Stimulated activated CD8-positive, alpha-beta memory T cell treated with anti-CD3 and anti-CD28 coated beads, Interleukin-15, amount 100 ng/mL, for 24 hours (primary cell): ENCODE measurements at places on chromosomes 2 and 18.

- DNase-seq, result no peak
These were observed 57.9 kb upstream of the ARHGAP15 start for GRCh38 chr2:143071185-143071876.

GRCh38 chr18:30121397-30121796 lies 921.1 kb downstream of the DSC3 start:
- DNase-seq, result no peak

GRCh38 chr2:138177693-138178092 lies 213.4 kb downstream of the HNMT start:
- no peak for DNase-seq

DNA sequence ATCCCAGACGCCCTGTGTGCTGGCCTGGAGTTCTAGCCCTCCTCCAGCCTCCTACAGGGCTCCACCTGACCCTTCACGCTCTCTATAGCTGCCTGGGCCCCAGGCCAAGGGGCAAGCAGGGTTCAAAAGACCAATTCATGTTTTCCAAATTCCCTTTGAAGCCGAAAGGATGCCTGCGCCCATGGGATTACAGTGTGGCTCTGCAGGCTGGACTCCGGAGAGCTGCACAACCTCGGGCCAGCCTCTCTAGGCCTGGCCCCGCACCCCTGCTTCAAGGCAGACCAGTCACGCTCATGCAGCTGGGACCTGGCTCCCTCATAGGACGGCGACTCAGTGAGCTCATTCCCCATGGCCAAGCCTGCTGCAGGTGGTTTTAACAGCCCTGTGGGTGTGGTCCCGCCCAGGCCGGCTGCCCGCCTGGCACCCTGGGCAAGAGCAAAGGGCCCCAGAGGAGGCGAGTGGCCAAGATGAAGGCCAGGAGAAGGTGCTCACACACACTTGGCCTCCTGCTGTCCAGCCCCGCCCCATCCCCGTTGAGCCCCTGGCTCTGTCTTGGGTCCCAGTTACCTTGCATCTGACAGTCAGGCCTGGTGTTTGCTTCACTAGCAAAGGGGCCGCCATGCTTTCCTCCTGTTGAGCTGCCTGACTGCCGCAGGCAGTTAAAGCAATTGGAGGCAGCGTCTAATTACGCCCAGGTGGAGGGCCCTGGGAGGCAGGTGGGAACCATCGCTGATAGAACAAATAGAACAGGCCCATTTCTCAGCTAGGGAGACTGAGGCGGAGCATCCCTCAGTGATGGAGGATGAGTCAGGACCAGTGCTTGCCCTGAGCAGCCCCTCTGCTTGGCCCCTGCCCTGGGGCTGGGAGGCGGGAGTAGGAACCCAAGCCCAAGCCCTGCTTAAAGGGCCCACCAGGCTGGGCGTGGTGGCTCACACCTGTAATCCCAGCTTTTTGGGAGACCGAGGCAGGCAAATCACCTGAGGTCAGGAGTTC lies 56.9 kb downstream of the SMAD7 start:
- no peak for DNase-seq

DNA sequence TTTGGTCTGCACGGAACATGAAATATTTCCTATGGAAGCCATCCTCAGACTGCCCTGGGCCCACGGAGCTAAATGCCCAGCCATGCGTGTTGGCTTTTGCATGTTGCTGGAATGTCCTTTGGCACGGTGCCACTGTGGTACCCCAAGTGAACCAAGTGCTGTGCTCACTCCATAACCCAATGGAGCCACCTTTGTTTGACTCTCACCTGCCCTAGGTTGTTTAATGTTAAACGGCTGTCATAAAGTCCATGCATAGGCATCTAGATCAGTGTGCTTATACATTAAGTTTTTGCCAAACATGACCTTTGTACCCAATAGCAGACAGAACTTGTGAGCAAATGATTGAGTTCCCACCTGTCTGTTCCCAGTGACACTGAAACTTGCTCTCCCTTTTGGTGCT lies 59.9 kb upstream of the TMEM87B start:
- DNase-seq, result no peak

- no peak for DNase-seq
These were observed 262.1 kb downstream of the EIPR1 start for GRCh38 chr2:3115301-3116042.

- no peak for DNase-seq
These were observed 60.8 kb downstream of the MFSD6 start for GRCh38 chr2:190468814-190469569.

DNA sequence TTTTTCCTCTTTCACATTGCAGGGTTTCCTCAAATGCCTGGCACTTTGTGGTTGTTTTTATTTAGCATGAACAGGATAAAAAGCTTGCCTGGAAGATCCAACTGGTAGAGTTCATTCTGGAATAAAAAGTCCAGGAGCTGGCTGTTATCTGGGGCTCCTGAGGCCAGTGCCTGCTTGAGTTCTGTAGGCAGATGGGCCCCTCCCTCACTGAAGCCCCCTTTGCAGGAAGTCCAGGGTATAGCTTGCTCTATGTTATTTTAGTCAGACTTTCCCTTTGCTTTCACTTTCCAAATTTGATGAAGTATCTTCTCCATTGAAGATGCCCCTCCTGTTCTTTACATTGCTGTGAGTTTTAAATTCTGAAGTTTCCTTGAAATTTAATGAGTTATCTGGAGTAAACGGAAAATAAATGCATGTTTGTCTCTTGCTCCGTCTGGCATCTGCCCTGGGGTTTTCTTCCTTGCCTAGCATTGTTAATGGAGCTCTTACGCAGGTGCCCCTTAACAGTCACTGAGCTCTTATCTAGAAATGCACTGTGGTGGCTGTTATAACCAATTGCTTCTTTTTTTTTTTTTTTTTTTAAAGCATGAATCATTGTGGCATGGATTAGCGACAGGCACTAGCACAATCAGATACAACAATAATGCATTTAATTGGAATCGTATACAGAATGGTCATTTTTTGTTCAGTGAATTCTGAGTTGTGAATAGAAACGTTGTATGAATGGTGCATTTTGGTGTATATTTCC lies 27.0 kb upstream of the LPIN1 start:
- DNase-seq, result no peak

DNA sequence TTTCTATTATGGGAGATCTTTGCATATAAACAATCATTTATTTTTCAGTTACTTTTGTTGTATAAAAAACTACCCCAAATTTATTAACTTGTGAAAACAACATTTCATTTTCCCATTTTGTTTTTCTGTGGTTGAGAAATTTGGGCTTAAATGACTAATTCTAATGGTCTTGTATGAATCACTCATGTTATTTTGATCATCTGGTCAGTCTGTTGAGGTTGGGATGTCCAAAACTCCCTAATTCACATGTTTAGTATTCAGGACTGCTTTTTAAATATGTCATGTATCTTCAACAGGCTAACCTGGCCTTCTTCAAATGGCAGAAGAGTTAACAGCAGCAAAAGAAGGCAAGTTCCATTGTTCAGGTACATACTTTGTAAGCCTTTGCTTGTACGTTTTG lies 788.1 kb downstream of the TRIB2 start:
- DNase-seq, result no peak

DNA sequence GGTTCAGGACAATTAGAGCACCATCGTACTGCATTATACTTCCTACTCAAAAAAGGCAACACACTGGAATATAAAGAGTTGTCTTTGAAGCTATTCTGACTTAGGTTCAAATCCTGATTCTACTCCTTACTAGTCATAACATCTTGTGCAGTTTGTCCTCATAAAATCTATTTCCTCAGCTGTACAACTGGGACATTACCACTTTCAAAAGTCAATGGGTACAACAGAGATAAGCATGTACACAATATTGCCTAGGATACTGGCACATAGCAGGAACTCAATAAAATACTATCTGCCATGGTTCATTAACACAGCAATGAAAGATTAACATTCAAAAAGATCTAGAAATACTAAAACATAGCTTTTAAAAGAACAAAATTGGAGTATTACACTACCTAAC lies 11.3 kb downstream of the SOS1 start:
- no peak for DNase-seq

- no peak for DNase-seq
These were observed 362.6 kb upstream of the SMIM21 start for GRCh38 chr18:75790111-75790510.

DNA sequence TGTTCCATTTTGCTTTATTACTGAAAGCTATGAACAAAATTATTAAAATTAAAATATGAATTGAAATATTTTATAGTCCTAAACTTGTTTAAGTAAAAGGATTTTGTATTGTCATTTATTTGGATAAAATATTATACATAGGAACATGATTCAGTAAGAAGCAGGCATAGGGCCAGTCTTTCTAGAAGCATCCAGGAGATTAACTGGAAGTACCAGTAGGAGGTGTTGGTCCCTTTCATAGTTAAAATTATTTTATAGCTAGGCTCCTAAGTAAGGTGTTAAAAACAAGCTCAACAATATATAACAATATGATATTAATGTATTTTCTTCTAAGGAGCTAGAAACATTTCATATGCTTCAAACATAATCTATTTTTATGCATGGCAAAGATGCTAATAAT lies 43.7 kb downstream of the FIGN start:
- no peak for DNase-seq

DNA sequence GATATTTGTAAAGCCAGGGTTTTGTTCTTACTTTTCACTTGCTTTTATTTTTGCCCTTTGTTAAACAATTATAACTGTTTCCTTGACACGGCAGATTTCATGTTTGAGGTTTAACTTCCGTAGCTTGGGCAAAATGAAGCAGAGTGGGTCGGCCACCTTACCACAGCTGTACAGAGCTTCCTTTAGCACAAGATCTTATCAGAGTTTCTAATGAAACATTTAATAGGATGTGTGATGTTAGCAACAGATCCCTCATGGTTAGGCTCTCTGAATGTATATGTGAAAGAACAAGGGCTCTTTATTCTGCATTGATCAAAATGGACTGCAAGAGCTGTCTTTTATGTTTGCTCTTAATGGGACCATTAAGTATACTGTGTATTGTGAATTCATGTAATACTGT lies 22.3 kb downstream of the RNF125 start:
- no peak for DNase-seq

DNA sequence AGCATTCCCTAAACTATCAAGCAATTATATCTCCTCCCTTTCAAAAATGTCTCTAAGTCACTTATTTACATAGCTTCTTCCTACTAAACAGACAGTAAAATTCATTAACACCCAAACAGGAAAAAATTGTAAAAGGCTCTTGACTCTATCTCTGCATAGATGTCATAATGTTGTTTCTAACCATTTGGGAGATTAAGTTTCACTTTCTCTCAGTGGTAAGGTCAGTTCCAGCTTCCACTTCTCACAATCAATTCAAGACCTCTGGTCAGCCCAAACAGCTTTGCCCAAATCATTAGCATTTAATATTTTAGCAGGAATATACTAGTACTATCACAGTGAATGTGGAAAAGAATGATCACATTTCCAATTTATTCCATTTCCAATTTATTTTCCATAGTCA lies 374.3 kb upstream of the MC4R start:
- DNase-seq, result no peak

DNA sequence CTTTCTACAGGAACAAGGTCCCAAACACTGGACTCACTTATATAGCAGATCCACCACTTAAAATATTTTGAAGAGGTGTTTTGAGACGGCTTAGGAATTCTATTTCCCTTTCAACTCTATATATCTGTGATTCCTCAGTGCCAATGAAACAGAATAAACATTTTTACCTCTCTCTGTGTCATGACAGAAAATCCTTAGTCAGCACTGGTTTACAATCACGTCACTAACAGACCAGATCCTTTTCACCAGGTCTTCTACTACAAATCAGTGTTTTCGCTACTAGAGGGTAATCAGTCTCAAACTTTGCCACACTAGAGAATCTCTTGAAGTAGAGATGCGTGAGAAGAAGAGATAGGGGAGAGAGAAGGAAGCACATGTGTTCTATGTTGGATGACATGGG lies 325.6 kb downstream of the SS18 start:
- no peak for DNase-seq

- DNase-seq, result no peak
These were observed 55.5 kb downstream of the MTHFD2 start for GRCh38 chr2:74253971-74254310.

GRCh38 chr18:56473400-56474024 lies 164.9 kb downstream of the TXNL1 start:
- DNase-seq, result no peak

DNA sequence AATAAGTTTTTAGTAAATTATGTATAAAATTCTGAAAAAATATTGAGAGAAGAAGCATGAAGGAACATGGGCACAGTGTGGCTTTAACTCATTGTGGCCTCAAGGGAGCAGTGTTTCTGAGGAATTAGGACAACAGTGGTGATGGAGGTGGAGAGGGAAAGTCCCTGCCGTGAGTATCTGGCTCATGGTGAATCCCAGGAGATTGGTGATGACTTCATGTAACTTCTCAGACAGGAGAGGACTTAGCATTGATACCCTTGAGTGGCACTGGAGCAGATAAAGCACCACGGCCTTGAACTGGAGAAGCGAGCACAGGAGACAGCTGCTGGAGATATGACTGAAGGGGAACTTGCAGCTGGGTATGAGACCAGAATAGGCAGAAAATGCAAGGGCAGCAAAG lies 35.0 kb upstream of the LRP1B start:
- DNase-seq, result no peak
